ENCODE measurements at places on chromosomes 12 and 14.

GRCh38 chr14:51877810-51878209 is 17.4 kb downstream of the GNG2 start:
- no peak for DNase-seq

DNA sequence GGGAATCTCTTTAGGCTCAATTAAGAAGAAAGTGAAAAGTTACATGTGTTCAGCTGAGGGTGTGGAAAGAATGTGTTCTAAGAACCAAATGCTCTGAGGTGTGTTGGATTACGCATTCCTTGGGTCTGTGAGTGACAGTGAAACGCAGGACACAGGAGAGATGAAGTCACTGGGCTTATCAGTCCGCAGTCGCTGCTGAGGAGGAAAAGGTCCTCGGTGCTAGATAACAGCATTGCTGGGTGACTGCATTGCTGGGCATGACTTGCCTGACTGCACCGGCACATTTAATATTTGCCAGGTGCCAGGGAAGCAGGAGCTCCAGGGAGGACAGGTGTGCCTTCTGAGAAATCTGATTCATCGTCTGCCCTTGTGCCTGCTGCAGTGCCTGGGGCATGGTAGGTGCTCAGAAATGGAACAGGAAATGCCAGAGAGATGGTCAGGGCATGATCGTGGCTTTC is 64.4 kb upstream of the FZD10 start:
- no peak for DNase-seq

GRCh38 chr12:33828326-33828725 is 194.0 kb upstream of the ALG10 start:
- no peak for DNase-seq

DNA sequence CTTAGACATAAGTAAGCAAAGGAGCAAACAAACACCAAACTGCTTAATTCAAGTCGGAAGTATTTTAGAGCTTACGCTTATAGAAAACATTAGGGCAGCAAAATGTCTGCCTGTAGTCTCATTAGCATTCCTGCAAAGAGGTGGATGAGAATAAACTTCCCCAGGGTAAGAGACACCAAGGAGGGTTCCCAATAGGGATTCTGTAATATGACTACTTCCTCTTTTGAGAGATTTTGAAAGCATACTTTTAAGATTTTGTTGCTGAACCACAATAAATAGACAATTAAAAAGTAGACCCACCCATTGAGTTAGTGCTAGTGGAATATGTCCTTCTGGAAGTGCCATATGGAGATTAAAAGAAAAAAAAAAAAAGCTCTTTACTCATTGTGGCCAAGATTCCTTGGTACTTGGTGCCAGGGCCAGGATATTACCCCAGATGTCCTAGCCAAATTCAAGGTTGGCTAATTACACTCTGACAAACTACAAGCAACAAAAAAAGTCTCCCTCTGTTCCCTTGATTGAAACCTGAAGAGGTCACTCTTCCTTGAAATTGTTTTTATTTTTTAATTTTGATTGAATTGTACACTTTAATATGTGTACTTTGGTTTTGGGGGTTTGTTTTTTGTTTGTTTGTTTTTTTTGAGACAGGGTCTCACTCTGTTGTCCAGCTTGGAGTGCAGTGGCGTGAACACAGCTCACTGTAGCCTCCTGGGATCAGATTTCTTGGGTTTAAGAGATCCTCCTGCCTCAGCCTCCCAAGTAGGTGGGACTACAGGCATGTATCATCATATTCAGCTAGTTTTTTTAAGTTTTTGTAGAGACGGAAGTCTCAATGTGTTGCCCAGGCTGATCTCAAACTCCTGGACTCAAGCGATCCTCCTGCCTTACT is 8.7 kb downstream of the CLIP1 start:
- DNase-seq = no peak

- DNase-seq = peak; percentile 77
Observed at GRCh38 chr12:76032043-76032981, 736 bp upstream of the PHLDA1 start.

DNA sequence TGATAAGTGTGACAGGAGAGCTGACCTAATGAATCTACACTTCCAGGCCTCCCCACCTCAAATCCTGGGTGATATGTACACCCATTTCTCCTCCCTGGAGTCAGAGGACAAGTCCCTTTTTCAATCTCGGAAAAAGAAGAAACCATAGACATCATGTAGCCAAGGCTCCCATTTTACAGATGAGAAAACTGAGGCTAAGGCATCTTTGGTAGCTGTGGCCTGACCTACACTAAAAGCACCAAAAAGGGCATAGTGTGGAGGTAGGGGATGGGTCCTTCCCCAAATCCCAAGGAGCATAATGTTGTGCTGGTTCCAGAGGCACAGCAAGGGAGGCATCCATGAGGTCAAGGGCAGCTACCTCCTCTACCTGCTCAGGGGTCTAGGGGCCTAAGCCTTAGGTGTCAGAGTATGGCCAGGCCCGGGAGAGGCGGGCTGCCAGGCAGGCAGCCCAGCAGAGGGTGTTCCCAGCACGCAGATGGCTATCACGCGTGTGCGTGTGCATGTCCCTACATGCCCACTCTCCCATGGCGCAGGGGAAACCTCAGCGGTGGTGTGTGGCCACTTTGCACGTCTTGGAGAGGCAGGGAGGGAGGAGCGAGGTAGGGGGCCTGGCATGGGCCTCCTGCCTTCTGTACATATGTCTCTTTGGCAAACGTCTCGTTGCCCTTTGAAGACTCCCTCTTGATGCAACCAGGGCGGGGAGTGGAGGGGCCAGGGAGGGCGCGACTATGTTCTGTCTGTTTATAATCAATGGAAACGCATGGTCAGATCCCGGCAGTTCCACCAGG is 2.5 kb downstream of the PGF start:
- no peak for DNase-seq

GRCh38 chr12:2739832-2740641 is 54.7 kb upstream of the FKBP4 start:
- DNase-seq = peak; percentile 58

- no peak for DNase-seq
Observed at GRCh38 chr14:89654998-89655397, 238.0 kb upstream of the FOXN3 start.

DNA sequence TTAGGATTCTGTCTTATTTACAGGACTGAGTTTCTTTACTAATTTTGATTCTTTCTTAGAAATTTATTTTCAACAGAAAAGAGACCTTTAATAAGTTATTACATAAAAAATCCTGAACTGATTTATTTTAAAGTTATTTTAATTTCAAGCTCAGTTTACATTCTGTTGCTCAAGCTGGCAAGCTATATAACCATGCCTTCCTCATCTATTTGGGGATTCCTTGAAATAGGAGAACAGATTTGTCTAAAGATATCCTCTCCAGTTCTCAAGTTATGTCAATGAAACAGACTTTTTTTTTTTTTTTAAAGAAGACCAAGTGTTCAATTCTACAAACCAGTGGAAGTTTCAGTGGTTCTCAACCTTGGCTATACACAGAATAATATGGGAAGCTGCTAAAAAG is 103.3 kb upstream of the TRHDE start:
- DNase-seq = no peak

DNA sequence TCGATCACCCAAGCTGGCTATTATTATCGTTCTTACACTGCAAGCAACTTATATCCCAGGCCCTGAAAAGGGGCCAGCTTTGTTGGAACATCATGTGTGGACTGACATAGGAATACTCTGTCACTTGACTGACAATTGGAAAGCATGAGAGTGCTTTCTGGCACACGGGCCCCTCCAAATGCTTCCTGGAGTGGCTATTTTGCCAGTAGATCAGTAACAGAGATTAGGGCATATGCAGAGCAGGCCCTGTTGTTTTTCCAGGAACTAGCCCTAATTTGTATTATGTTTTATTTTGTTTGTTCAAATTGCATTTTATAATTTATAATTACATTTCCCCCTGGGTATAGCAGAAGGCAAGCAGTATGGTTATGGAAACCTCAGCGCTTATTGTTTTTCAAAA is 170.1 kb upstream of the FRMD6 start:
- DNase-seq = no peak

- peak; percentile 44 for DNase-seq
Observed at GRCh38 chr14:29236401-29236800, 469.8 kb downstream of the FOXG1 start.

DNA sequence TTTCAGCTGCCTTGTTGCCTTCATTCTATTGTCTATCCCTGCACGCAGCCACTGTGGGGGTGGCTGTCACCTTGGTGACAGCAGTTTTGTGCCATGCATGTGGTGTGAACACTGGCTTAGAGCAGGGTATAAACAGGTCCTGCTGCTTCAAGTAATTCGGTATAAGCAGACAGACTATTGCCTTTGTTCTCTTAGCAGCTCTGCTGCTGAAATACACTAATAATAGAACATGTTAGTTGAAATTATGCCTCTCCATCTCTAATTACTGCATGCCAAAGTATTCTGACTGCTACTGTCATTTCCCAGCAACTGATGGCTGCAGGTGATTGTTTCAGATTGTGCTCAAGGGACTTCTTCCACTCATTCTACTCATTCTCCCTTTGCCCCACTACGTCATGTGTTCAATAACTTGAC is 34.6 kb downstream of the PTPRO start:
- DNase-seq = no peak

DNA sequence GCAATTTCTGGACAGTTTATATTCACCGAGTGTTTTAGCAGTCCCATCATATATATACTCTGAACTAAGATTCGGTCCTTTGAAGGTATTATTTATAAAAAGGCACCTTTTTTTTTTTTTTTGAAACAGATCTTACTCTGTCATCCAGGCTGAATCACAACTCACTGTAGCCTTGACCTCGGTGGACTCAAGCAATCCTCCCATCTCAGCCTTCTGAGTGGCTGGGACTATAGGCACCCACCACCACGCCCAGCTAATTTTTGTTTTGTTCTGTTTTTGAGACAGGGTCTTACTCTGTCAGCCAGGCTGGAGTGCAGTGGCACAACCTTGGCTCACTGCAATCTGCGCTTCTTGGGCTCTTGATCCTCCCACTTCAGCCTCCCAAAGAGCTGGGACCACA is 52.1 kb downstream of the BTBD7 start:
- DNase-seq = no peak

DNA sequence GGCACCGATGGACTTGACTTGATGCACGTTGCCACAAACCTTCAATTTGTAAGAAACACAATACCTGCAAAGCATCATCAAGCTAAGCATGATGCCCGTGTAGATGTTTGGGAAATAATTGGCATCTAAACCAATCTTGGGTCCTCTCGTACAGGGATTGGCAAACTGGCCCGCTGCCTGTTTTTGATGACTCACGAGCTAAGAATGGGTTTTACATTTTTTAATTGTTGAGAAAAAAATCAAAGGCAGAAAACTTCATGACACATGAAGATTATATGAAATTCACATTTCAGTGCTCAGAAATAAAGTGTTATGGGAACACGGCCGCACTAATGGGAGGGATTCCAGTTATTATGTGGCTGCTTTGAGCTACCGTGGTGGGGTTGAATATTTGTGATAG is 10.9 kb downstream of the MTA1 start:
- DNase-seq = peak; percentile 90

GRCh38 chr12:104576187-104576778 is 119.5 kb downstream of the CHST11 start:
- DNase-seq = no peak

GRCh38 chr12:76259106-76259505 is 89.1 kb downstream of the BBS10 start:
- peak; percentile 70 for DNase-seq

DNA sequence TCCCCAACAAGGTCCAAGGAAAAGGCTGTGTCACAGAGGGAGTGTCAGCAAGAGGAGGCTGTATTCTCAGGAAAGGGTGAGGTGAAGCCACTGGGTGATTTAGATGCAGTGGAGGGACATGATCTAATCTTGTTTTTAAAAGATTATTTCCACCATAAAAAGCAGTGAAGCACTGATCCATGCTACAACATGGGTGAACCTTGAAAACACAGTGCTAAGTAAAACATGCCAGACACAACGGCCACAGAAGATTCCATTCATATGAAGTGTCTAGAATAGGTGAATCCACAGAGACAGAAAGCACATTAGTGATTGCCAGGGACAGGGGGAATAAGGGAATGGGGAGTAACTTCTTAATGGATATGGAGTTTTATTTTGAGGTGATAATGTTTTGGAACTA is 12.8 kb downstream of the RITA1 start:
- peak; percentile 41 for DNase-seq

- no peak for DNase-seq
Observed at GRCh38 chr12:93657071-93657470, 20.1 kb upstream of the CRADD start.

- peak; percentile 17 for DNase-seq
Observed at GRCh38 chr14:75147423-75148071, 20.7 kb upstream of the NEK9 start.

- peak; percentile 25 for DNase-seq
Observed at GRCh38 chr14:77186911-77187648, 5.5 kb downstream of the TMEM63C start.

DNA sequence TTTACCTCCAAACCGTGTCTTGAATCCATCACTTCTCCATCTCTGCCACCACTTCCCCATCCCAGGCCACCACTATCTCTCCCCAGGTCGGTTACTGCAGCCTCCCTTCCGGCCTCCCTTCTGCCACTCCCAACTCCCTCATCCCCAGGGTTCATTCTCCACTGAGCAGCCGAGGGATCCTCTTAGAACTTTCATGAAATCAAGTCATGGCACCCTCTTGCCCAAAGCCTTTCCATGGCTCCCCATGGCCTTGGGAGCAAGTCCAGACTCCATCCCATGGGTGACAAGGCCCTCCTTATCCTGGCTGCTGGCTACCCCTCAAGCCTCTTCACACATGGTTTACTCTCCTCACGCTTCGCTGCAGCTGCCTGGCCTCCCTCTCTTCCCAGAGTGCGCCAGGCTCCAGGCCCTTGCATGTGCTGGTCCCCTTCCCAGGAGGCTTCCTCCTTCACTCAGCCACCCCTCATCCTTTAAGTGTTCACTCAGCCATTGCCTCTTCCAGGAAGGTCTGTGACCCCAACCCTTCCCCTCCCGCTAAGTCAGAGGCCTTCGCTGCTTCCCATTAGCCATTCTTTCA is 17.9 kb upstream of the SH2B3 start:
- DNase-seq = no peak

DNA sequence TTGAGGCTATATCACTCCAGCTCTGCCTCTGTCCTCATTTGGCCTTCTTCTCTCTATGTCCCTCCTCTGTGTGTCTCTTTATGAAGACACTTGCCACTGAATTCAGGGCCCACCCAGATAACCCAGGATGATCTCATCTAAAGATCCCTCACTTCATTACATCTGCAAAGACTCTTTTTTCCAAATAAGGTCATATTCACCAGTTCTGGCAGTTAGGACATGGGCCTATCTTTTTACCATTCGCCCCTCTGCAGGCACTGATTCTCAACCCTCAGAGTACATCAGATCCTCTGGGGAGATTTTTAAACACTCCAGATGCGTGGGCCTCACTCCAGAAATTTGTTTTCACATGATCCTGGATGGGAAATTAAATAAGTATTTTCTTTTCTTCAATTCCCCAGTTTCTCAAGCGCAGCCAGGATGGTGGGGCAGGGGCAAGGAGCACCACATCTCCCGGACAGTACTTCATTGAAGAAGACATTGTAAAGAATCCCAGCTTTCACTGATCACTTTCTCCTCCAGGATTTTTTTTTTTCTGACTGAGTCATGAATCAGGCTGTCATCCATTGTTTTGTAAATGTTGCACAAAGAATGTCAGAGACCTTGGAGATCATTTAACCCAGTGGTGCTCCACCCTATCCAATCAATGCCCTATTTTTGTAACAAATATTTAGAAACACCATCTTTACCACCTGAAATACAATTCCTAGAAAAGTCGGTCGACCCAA is 27.4 kb downstream of the CRACR2A start:
- DNase-seq = peak; percentile 12

- DNase-seq = no peak
Observed at GRCh38 chr12:84727961-84728360, 184.6 kb downstream of the SLC6A15 start.

- DNase-seq = no peak
Observed at GRCh38 chr14:76729953-76730505, 31.2 kb upstream of the VASH1 start.

GRCh38 chr12:105835580-105836241 is 303.0 kb downstream of the NUAK1 start:
- DNase-seq = no peak

All from ELR (cell line).